ENCODE measurements at places on chromosomes 4 and X.
A peak's percentile ranks its signal among the peaks of the same experiment; 100 is the strongest.

DNA sequence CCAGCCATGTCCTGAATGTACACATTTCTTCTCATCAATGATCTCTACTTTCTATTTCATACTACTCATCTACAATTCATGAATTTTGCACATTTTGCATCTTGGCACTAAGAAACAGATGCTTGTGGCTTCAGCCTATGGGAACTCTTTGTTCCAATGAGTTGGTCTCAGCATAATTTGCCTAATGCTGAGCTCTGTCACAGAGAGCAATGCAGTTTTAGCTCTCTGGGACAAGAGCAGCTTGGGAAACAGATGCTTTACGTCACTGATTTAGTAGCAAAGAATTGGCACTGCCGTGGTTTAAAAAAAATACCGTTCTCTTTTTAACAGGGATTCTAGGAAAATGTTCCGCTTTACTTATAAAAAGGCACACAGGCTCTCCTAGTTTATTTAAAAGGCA is 162.4 kb downstream of the WDFY3 start:
- no peak for DNase-seq

DNA sequence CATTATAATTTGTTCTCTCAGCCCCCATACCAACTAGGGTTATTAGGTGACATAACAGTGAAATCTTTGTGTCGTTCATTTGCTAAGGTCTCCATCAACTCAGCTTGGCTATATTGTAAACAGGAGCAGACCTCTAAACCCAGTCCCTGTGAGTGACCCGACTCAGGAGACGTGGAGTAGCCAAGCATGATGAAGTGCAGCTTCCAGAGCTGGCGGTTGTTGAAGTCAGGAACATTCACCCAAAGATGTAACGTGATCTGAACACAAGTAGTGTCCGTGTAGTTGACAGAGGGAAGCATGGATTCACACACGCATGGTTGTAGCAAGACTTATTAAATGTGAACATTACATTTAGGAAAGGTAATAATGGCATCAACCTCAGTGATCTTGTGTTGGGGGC is 102.3 kb downstream of the FAM193A start:
- DNase-seq, result no peak

- no peak for DNase-seq
Observed at GRCh38 chrX:15435836-15436619, 51.8 kb upstream of the VEGFD start.

- DNase-seq, result no peak
Observed at GRCh38 chrX:10617999-10618351, 2.4 kb downstream of the MID1 start.

DNA sequence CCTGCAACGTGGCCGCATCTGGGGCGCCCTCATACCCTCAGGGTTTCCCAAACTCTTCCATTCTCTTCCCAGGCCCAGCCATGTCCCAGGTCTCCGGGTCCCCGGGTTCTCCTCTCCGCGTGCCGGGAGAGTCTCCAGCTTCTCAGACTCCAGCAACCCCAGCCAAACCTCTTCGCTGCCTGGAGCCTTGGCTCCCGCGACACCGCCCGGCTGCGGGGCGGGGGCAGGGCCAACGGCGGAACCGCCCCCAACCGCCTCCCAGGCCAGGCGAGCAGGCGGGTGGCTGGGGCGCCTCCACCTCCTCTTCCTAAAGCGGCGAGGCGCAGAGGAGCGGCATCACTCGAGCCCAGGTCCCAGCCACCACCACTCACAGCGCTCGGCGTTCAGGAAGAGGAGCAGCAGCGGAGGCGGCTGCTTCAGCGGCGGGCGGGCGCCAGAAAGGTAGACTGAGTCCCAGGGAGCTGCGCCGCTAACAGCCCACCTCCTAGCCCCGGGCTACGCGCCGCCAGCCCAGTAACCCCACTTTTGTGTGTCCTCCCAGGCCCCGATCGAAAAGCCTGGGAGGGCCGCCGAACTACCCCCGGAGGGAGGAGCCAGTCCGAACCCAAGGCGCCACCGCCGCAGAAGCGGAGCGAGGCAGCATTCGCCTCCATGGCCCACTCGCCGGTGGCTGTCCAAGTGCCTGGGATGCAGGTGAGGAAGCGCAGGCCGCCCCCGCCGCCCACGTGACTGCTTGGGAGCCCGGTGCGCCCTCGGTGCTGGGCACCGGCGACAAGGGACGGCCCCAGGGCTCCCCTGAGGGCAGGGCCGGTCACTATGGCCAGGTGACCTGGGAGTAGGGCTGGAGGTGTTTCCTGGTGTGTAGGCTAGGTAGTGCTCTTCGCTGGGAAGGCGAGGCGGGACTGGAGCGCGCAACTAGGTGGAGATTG is at the start of gene STK26:
Gene STK26, plus strand, starts transcription at position 336 of the 929 bp plus-strand sequence. Its CDS starts 316 bp downstream, at position 652.
- peak; percentile 62 for DNase-seq

- DNase-seq, result no peak
Observed at GRCh38 chr4:122480655-122481487, 24.3 kb upstream of the IL2 start.

DNA sequence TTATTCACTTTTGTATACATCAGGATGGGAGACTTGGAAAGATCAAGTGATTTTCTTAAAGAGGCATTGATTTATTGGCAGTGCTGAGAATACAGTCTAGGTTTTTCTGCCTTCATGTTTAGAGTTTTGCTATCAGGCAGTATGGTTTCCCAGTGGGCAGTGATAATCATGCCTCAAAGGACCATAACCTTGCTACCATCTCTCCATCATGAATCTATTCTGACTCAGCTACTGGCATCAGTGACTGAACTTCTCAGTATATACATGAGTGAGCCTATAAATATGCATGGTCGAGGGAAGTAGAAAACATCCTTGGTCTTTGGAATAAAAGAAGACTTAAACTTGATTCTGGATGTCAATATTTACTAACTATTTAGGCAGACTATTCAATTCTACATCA is 562.0 kb upstream of the AADAT start:
- no peak for DNase-seq

GRCh38 chrX:136814847-136815750 is 34.4 kb upstream of the ARHGEF6 start:
- DNase-seq, result no peak

- no peak for DNase-seq
Observed at GRCh38 chr4:38056011-38056685, 96.0 kb downstream of the PTTG2 start.

- no peak for DNase-seq
Observed at GRCh38 chrX:16873106-16873505, 2.9 kb upstream of the RBBP7 start.

GRCh38 chr4:85368932-85369331 is 106.0 kb upstream of the ARHGAP24 start:
- DNase-seq, result no peak

DNA sequence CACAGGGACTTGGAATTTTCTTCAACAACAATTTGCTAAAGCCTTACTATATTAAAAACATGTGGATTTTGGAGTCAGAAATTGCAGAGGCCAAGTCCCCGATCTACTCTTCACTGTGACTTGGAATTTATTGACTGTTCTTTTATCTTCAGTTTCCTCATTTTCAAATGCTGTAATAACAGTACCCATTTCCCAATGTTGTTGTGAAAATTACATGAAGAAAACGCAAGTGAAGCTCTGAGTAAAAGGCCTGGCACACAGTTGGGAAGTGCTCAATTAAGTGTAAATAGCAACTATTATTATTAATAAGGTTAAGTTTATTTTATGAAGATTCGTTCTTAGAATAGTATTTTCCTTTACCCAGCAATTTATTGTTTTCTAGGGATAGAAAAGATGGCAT is 15.7 kb downstream of the STBD1 start:
- DNase-seq, result no peak

GRCh38 chr4:125573786-125574185 is 259.0 kb downstream of the FAT4 start:
- DNase-seq, result no peak

DNA sequence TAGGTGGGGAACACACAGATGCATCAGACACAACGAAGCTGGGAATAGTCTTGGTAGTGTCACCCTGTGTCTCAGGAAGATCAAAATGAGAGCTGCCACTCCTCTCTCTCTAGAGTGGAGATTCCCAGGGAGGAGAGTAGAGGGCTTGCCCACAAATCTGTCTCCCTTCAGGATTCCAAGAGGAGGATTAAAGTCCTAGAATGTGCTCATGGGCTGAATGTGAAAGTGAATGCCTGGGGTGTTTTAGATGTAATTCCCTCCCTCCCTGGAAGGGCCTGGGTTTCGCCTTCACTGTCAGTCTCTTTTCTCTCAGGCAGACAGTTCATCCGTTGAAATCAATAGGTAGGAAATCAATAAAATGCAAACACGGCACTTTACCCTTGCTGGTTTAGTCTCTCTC is 282.6 kb upstream of the PPARGC1A start:
- DNase-seq, result no peak

DNA sequence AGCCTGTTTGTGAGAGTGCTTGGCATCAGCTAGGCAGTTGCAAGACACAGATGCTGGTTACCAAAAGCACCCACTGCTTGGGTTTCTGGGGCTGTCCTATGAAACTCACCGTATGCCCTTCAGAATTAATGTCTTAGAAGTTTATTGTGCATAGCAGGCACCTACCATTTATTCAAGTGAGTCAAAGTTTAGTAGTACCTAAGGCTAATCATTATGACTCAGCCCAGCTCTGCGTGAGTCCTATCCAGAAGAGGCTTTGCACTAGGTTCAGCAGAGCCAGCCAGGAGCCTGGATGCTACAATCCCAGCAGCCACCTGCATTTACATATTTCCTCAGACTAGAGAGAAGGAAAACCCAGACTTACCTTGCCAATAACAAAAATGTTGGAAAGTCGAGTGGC is 4.2 kb downstream of the RPS4X start:
- no peak for DNase-seq

- DNase-seq, result no peak
Observed at GRCh38 chr4:48078862-48079655, 55.0 kb downstream of the TXK start.

DNA sequence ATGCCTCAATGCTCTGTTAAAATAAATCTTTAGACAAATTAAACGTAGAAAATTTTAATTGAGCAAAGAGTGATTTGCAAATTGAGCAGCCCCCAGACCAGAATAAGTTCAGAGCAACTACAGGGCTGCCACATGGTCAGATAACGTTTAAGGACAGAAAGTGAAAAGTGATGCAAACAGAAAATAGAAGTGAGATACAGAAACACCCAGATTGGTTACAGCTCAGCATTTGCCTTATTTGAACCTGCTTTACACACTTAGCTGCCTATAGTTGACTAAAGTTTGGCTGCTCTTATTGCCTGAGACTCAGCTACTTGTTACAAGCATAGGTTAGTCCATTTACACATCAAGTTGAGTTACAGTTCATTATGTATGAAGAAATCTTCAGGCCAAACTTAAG is 1800.8 kb upstream of the PCDH10 start:
- no peak for DNase-seq

GRCh38 chr4:183758061-183758757 is 99.1 kb downstream of the TRAPPC11 start:
- no peak for DNase-seq

DNA sequence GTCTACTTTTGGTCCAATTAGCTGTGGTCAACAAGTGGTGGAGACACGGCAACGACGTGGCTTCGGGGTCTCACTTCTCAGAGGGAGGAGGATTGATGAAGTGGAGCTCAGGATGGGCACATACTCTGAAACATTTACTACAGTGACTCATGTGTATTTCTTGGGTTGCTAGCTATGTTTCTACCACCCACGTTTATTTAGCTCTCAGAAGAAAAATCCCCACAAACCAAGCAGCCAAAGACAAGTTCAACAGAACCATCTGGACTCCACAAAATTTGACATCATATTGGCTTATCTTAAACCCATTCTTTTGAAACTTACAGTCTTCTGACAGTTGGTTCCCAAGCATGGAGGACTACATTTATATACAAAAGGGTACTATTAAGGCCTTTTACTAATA is 158.0 kb downstream of the CBLL2 start:
- DNase-seq, result no peak

- DNase-seq, result no peak
Observed at GRCh38 chr4:121411151-121411744, 30.4 kb upstream of the QRFPR start.

GRCh38 chrX:3697701-3698279 is 15.7 kb downstream of the PRKX start:
- DNase-seq, result peak; percentile 11

DNA sequence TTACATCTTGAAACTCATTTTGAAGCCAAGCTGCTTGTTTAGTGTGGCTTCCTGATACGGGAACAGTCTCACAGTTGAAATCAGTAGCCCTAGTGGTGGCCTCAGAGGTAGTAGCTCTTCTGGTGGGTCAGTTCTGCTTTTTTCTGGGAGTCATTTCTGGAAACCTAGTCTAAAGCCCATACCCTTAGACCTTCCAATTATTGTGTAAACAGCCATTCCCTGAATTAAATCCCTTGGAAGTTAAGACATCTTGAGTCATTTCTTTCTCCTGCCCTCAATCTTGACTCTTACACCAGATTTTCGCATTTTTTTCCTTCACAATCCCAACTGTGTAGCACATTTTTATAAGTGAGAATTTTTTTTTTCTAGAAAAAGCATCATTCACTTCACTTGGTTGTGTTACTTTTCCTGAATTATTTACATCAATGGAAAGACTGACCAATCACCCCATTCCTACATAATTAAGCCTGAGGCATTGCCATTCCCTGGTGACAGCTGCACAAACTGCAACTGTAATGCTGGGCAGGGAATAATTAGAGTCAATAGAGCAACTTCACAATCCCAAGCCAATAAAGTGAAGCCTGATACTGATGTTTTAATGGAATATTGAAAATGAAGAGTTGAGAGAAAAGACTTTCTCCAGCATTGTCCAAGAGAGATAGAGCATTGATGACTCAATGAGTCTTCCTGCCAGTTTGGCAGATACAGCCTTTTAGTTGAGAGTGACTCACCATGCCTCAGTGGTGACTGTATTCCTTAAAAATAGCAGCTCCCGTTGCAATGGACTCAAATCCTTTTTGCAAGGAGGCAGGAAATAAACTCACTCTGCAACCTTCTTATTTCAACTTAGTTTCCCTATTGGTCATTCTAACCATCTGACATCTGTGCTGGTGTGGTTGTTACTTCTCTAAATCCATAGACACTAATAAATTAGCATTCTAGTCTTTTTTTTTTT is 13.0 kb upstream of the SEPSECS start:
- DNase-seq, result no peak

- no peak for DNase-seq
Observed at GRCh38 chr4:67668315-67668714, 32.6 kb downstream of the UBA6 start.

DNA sequence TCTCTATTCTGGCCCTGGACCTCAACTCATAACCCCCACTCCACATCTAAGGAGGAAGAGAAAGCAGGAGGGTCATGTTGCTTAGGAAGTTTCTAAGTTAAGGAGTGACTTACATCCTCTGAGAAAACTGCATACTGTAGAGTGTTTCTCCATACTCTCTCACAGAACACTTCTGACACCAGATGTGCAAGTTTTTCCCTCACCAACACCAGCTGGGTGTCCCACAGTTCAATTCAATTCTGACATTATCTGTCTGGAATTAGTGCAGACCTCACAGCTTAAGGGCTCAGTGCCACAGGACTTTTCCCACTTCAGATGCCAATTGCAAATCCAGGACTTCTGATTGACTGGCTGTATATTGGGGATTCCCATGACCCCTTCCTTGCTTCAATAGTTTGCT is 89.0 kb upstream of the SFRP2 start:
- no peak for DNase-seq
